ENCODE measurements at places on chromosomes 13 and 19.

- no peak for DNase-seq
Measured at GRCh38 chr13:36377826-36378468, 31.8 kb upstream of the SPART start.

DNA sequence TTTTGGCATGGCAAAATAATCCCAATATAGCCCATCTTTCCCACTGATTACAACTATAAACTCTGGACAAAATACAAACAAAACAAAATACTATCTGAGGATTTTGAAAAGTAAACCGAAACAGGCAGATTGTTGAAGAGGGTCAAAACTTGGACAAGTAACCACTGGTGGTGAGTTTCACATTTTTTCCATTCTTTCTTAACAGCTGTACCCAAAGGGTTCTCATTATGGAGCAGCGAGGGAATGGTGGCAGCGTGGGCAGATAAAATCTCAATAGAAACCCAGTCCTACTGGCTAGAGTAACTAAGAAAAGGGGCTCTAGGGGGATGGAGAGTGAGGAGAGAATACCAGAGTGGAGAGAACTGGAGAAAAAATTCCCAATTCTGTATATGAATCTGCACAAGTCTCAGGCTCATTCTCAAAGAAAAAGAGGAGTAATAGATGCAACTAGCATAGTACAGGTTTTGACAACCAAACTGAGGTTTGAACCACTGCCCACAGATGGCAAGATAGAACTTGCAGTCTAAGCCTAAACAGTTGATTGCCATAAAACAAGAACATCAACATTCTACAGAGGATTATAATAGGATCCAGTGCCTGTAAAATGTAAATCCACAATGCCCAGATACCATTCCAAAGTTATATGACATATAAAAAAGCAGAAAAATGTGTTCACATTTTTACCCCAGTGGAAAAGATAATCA, 284.5 kb downstream of the KCNRG start:
- DNase-seq, result no peak

- DNase-seq, result no peak
Measured at GRCh38 chr13:112261924-112262323, 114.2 kb upstream of the SPACA7 start.

DNA sequence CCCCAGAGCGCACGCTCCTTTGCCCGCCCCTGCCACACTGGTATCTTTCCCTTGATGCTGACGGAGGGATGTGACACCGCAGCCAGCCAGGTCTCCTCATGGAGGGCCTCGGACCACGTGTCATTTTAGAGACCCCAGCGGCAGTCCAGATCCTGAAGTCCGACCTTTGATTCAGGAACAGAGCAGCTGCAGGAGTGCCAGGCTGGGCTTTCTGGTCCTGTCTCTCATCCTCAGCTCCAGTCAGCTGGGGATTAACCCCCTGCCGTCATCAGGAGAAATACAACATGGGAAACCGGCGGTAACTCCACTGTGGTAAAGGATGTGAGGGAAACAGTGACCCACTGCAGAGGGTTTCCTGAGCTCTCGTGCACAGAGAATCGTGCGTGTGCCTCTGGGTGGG, 140.6 kb downstream of the SIPA1L3 start:
- DNase-seq, result no peak

DNA sequence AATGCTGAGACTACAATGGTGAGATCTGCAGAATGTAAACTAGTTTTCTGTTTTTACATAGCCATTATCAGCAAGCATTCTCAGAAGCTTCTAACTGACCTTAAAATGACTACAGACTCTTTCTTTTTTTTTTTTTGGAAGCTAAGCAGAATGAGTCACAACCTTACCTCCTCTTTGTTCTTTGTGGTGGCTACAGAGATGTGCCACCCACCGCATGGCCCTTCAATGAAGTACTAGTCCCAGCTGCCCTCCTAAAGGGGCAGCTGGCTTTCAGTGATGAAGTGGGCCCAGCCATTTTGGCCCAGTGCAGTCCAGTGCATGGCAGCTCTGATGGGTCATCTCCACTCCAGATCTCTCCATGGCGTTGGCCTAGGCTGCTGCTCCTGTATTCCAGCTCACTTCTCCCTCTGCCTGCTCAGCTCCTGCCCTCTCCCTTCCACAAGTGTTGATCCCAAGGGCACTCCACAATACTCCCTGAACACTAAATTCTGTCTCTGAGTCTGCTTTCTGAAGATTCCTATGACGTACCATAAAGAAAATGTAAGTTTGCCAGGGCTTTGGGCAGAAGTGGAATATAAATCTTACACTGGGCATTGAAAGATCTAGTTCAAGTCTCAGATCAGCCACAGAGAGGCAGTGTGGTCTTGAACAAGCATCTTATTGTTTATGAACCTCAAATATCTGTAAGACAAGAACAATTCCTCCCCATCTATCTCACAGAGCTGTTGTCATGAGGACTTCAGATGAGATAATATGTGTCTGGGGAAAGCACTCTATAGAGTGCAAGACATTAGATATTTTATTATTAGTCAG, 85.6 kb downstream of the RXFP2 start:
- peak; percentile 5 for DNase-seq

- DNase-seq, result no peak
Measured at GRCh38 chr19:48726556-48726955, 7.0 kb upstream of the MAMSTR start.

- DNase-seq, result no peak
Measured at GRCh38 chr19:37361994-37362393, 8.9 kb upstream of the ZNF527 start.

- no peak for DNase-seq
Measured at GRCh38 chr19:9037400-9038062, 27.3 kb upstream of the MUC16 start.

DNA sequence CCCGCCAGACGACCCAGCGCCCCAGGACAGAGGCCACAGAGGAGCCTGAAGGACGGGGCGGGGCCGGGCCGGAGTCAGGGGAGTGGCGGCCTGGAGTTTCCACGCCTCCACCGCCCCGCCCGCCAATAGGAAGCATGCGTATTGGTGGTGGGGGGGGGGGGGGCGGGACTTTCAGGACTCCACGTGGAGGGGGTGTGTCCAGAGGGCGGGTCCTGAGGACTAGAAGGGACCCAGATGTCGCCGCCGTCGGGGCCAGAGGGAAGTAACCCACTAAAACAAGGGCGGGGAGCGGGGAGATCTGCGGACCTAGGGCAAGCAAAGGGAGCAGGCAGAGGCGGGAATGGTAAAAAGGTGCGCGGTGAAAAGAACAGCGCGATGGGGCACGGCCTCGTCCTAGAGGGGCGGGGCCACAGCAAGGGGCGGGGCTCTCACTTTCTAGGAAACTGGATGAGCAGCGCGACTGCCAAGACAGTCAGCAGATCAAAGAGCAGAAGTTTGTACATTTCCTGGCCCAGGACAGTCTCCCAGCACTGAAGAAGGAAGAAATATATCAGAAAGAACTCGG, 2.8 kb upstream of the LENG1 start:
- DNase-seq, result peak; percentile 56

GRCh38 chr19:1161716-1162115, 12.4 kb downstream of the SBNO2 start:
- no peak for DNase-seq

DNA sequence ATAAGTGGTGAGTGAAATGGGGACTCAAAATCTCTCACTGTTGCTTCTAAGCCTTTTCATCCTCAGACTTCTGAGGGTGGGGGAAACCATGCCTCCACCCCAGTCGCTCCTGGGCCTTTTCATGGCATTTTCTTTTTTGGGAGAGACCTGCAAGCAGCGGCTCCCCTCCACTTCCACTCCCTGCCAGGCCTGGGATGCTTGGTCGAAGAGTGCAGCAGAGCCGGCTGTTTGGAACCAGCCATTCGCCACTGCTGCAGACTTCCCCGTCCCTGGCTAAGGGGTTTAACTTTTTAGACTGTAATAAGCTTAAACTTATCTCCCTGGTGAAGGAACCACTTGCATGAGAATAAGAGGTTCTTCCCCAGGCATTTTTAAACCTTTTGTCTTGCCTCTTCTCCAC, 617.2 kb downstream of the PCDH9 start:
- no peak for DNase-seq

DNA sequence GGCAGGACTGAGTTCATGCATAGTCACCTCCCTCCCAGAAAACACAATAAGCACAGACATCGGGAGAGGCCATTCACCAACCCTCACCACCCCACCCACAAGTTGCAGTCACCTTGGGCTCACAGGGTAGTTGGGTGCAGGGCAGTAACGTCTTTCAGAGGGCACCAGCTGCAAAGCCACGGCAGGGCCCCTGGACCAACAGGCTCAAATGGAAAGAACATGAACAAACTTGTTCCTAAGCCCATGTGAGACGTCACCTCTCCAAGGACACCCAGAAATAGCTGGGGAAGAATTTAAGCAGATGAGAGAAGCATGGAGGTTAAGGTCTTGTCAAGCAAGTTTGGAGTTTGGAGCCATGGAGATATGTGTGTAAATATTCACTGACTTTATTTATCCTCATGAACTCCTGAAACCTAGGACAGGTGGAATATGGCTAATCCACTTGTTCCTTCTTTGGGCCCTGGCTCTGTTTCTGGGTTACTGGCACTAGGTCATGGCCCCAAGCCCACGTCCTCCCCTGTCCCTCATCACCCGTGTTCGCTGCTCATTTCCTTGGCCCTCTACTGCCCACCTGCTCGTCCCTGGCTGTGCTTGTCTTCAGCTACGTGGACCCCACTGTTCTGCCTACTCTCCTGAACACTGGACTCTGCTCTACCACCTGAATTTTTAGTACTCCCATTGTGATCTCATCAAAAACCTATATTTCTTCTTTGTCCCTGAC, 40.4 kb downstream of the SACS start:
- DNase-seq, result no peak

- no peak for DNase-seq
Measured at GRCh38 chr19:498511-498891, 2.2 kb downstream of the MADCAM1 start.

DNA sequence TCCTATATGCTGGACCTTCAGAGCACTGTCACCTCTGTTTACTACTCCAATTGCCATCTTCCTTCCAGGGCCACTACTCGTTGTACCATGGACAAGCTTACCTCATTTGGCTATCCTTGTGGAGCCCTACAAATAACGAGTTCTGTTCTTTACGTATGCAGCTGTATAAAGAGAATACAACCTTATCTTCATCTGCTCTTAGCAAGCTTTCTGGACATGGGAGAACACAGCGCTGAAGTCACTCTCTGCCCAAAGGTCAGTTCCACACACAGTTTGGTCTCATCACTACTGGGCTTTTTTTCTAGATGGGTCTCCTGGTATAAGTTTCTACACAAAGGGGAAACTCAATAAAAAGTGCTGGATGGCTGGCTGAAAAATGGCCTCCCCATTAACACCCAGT, 88.9 kb downstream of the CDADC1 start:
- DNase-seq, result no peak

DNA sequence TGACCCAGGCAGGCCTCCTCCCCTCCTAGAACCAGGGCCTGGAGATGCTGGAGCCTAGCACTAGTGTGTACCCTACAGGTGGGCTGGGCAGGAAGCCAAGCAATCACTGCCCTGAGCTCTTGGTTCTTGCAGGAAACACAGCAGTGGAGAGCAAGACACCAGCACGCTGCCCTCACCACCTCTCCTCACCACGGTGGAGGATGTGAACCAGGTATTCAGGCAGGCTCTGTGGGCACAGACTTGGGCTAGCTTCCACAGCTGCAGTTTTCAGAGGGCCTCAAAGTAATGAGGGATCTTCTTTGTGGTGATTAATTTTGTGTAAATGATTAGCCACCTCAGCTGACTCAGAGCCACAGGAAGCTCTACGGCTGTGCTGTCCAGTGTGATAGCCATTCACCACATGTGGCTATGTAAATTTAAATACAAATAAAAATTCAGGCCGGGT, 13.6 kb upstream of the GPI start:
- DNase-seq, result peak; percentile 50

DNA sequence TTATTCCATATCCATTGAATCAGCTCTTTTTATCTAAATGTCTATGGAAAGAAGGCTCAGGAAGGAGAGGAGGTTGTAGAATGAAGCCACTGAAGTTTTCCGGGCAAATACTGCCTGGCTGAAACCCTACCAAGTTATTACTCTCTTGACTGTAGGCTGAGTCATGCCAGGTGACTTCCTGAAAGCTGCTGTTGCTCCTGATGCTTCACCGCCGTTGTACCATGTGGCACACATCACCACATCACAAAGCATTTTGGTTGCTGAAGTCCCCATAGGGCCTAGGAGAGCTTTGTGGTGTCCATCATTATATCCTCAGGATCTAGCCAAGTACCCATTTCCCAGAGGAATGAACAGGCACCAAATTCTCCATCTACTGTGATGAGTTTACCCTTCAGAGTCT, 11.1 kb upstream of the TDRD12 start:
- no peak for DNase-seq
